ENCODE measurements at places on chromosomes 3 and 15.

DNA sequence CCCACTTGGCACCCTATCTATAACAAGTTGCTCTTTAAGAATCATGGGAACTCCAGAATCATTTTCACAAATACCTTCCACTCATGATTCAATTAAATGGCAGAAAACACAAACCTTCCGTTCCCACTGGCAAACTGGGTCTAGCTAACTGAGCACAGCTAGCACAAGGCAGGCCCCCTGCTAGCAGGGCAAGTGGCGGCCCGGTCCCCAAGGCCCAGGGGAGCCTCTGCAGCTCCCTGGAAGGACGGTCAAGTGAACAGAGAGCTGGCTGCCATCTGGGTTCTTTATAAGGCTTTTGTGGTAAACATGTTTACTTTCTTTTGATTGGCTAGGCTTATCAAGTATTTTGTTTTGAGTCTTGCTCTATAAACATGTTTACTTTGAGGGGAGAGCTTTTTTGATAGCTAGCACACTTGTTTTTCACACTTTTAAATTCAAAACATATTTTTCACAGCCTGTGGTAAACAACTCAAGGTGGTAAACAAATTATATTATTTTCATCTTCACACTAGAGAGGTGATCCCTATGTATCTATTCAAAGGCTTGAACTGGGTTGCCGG is 81.4 kb downstream of the FOXP1 start:
- no peak overlapping the region for H3K4me3 ChIP-seq
- peaks cover 28% of the 10 kb centered on the region for H3K4me1 ChIP-seq
- no peaks in the 10 kb centered on the region for H3K27me3 ChIP-seq
- no peak for DNase-seq

- peaks cover 49% of the 10 kb centered on the region for H3K36me3 ChIP-seq
- H3K27me3 ChIP-seq, result no peaks in the 10 kb centered on the region
- H3K27ac ChIP-seq, result peak overlapping the region; percentile 50
- no peak overlapping the region for H3K4me3 ChIP-seq
- DNase-seq, result no peak
Measured at GRCh38 chr15:55334997-55335396, 16.0 kb downstream of the PIGB start.

GRCh38 chr3:81684751-81685395 is 76.6 kb downstream of the GBE1 start:
- H3K4me1 ChIP-seq, result no peaks in the 10 kb centered on the region
- no peaks in the 10 kb centered on the region for H3K27me3 ChIP-seq
- no peak for DNase-seq
- H3K4me3 ChIP-seq, result no peak overlapping the region
- peaks cover 3% of the 10 kb centered on the region for H3K36me3 ChIP-seq

DNA sequence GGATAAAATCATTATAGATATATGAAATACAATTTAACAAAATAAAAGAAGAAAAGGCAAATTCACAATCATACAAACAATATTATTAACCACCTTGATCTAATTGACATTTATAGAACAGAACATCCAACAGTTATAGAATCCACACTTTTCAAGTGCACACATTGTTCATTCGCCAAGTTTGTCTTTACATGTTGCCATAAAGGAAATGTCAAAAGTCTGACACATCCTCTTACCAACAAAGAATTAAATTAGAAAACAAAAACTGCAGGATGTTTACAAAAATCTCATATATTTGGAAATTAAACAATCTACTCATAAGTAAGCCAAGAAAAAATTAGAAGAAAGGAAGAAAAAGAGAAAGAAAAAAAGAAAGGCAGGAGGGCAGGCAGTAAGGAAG is 909.2 kb upstream of the EPHA6 start:
- H3K27me3 ChIP-seq, result no peaks in the 10 kb centered on the region
- no peaks in the 10 kb centered on the region for H3K36me3 ChIP-seq
- H3K27ac ChIP-seq, result no peak overlapping the region
- no peaks in the 10 kb centered on the region for H3K4me1 ChIP-seq

GRCh38 chr3:50658416-50658815 is 16.3 kb upstream of the DOCK3 start:
- no peak overlapping the region for H3K4me3 ChIP-seq
- H3K27ac ChIP-seq, result no peak overlapping the region
- no peaks in the 10 kb centered on the region for H3K36me3 ChIP-seq
- peaks cover 9% of the 10 kb centered on the region for H3K27me3 ChIP-seq

Data from effector memory CD8-positive, alpha-beta T cell (primary cell).